ENCODE measurements at places on chromosomes 16 and 17.
A peak's percentile ranks its signal among the peaks of the same experiment; 100 is the strongest.

- DNase-seq = no peak
Measured at GRCh38 chr17:73776351-73777130, 132.3 kb upstream of the SDK2 start.

DNA sequence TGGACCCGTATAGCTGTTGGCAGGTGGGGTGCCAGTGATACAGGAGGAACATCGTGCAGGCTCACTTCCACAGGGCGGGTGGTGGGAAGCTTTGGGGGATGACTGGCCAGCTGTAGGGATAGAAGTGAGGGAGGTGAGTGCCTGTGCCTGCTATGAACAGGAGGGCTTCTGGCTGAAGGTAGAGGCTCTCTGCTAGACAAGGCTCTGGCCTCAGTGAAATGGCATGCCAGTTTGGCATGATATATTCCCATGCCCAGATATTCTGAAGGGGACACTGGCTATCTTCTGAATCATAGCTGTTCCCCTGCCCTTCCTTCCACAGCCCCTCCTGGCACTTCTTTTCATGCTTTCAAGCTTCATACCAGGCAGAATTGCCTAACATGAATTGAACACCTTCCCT, 19.1 kb downstream of the PHAF1 start:
- no peak for DNase-seq

DNA sequence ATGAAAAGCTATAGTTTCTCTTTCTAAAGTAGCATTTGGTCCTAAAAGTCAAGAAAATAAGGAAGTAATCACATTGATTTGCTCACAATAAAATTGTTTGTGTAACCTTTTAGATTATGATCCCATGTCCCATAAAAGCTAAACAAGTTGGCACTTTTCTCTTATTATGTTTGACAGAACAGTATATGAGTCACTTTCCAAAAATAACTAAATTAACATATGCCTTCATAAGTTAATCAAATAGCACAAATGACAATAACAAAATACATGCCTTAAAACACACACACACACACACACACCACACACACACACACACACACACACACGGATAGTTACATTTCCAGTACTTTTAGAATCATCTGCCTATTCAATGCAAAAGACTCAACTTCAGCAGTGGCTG, 2.8 kb downstream of the MED13 start:
- peak; percentile 52 for DNase-seq

DNA sequence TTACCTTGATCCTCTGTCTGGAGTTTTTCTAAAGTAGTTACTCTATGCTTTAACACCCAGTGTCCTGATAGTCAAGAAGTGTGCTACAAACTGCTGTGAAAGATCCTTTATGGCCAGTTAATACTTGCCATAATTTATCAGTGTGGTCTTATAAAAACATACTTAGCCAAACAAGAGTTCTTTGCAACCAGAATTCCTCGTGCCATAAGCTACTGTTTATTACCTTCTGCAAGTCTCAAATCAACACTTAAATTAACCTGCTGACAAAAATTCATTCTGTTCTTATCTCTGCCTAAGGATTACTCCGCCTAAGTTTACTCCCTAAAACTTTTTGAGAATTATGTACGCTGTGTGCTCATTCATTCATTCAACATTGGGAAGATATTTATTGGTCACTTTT, 22.8 kb downstream of the ZNF75A start:
- DNase-seq = no peak
